ENCODE measurements at places on chromosomes 2 and 18.

- DNase-seq: peak; percentile 23
Measured at GRCh38 chr18:51153659-51154371, 43.7 kb downstream of the MEX3C start.

DNA sequence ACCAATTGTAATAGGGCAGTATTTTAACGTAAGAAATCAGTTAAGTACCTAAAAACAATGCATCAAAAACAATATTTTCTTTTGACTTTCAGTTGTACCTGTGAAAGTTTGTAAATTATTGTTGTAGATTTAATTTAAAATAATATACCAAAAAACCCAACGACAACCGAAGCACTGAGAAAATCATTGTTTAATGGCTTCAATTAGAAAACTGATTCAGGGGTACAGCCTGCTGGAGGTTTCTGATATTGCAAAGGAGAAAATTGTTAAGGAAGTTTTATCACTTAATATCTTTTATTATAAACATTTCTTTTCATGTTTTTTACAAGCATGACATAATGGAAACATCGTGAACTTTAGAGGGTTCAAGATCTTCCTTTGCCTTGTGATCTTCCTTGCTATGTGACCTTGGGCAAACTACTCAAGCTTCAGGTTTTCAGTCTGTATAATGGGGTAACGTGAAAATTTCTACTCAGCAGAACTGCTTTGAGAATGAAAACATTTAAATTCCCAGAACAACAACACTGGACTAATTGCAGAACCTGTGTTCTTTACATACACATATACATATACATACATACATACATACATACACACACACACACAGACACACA, 76.3 kb upstream of the GLS start:
- no peak for DNase-seq

DNA sequence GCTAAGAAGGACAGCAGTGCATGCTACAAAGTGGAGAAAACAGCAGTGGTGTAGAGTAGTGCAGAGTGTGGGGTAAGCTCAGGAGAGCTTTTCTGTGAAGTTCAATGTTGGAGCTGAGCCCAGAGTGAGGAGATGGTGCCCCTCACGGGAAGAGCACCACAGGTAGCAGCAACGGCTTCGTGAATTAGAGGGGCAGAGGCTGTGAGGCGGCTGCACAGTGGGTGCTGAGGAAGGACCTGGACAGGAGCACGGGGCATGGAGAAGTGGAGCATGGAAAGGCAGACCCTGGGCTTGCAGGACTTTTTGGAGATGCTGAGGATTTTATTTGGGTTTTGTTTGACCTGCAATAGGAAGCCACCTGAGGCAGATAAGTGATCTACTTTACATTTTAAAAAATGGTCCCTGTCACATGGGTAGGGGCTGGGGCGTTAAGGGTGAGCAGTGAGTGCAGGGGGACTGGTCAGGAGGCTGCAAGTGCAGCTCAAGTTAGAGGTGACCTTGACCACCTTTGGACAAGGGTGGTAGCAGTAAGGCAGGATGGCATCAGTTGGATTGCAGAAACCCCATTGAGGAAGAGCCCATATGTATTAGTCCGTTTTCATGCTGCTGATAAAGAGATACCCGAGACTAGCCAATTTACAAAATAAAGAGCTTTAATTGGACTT, 85.0 kb downstream of the MYCN start:
- no peak for DNase-seq

GRCh38 chr2:236400594-236401360, 136.6 kb upstream of the ASB18 start:
- DNase-seq: no peak

Data from activated naive CD4-positive, alpha-beta T cell (primary cell).